IMR-90 (cell line): ENCODE measurements at places on chromosomes 12 and 14. TPM values are rescaled to one million over a fixed set of nuclear protein-coding genes. Genes with fewer than 3 reads are reported as not detected.

DNA sequence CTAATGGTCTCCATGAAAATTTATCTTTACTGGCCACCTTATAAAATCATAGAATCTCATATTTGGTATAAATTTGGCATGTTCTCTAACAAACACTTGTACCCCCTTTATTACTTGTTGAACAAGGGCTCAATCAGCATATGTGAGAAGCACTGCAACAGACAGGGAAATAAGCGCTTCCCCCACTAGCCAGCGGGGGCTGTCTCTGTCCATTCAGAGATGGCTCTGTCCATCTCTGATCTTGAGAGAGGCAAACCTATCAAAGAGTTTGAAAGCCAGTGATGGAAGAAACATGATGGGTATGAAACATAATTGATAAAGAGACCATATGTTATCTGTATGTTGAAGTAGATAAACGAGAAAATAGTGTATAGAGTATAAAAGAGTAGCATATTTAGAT is 326.8 kb downstream of the PDZRN4 start:
- DNase-seq: no peak

GRCh38 chr12:83613586-83614110 is 926.9 kb downstream of the TMTC2 start:
- no peak for DNase-seq

DNA sequence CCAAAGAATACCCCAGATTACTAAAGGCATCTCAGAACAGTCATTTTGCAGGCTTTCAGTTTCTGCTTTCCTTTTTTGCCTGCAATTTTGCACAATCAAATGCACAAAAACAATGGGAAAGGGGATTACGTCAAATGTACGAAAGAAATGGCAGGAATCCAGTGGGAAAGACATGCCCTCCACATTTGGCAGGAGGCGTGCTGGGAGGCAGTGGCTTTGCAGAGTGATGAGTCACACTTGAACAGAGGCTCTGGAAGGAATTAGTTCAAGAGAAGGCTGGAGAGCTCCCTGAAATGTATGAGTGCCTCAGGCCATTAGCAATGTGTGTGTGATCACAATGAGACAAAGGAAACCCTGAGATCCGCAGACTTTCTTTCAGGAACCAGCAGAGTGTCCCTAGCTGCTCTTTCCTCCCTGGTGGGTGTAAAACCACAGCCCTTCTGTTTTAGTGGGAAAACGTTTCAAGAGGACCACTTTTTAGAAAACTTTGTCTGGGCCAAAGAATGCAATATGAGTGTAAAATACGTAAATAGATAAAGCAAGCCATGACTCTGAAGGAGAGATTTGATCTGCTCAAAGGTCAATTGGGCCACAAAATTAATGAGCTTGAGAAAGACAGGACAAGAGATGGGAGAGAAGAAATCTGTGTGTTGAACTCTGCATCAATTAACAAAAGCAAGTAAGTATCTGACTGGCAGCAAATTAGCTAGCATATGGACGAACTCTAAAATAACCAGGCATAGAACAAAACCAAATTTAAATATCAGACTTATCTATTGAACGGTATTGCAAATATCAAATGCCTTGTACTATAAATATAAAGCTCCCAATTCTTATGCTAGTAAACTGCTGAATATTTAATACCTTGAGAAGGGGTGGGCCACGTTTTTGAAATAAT is 155.4 kb upstream of the PDE3A start:
- DNase-seq: peak; percentile 98

- DNase-seq: no peak
These were observed 584 bp upstream of the DDHD1 start for GRCh38 chr14:53153702-53154112.

GRCh38 chr12:5789469-5789968 is 155.5 kb downstream of the ANO2 start:
- DNase-seq: no peak

DNA sequence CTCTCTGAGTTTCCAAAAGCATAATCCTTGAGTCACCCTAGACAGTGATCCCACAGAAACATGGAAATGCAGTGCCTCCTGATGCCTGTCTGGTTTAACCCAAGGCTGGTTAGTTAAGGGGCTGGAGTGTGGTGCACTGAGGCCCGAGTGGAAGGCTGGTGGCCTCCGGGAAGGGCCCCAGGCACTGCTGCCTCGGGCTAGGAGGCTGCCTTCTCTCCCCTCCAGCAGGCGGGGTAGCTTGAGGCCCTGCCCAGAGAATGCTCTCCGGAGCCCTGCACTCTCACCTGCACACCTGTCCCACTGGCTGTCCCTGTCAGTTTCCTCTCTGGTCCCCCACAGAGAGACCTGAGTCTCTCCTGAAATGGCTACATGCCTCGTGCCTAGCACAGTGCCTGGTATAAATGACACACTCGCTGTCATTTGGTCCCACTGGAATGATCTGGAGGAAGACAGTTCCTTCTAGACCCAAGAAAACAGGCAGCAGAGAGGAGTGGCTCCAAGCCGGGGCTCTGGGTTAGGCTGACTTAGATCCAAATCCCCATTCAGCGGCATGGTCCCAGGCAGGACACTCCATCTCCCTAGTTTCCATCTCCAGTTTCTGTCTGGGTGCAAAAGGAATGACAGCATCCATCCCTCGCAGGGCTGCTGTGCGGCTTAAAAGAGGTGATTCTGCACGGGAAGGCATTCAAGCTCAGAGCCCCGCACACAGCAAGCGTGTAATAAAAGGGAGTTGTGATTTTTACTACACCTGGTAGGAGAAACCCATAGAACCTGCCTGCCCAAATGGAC is 54.0 kb downstream of the RBM19 start:
- no peak for DNase-seq

GRCh38 chr12:71948390-71948789 is 9.7 kb downstream of the TPH2 start:
- no peak for DNase-seq

GRCh38 chr14:92619671-92620456 is 106.3 kb downstream of the RIN3 start:
- DNase-seq: peak; percentile 49

GRCh38 chr12:17954788-17955187 is 135.2 kb downstream of the RERGL start:
- no peak for DNase-seq

RIPK3 gene
- not detected in 2 replicates for total RNA-seq

- DNase-seq: no peak
These were observed 10.6 kb upstream of the FOXN3 start for GRCh38 chr14:89427426-89428172.

ZBTB42 gene
- 1.1 and 1.3 TPM in 2 replicates for total RNA-seq

GRCh38 chr12:30021051-30021833 is 237.5 kb upstream of the TMTC1 start:
- DNase-seq: peak; percentile 37

- DNase-seq: no peak
These were observed 69.8 kb upstream of the ESRRB start for GRCh38 chr14:76306131-76306530.

GRCh38 chr12:57515408-57515933 is 4.8 kb downstream of the DDIT3 start:
- no peak for DNase-seq

- no peak for DNase-seq
These were observed 114.5 kb downstream of the DACT1 start for GRCh38 chr14:58752289-58752688.

GRCh38 chr14:60331201-60332045 is 82.4 kb downstream of the PPM1A start:
- DNase-seq: peak; percentile 37

RIMBP2 gene
- total RNA-seq: not detected in 2 replicates

LYZ gene
- not detected in 2 replicates for total RNA-seq

DNA sequence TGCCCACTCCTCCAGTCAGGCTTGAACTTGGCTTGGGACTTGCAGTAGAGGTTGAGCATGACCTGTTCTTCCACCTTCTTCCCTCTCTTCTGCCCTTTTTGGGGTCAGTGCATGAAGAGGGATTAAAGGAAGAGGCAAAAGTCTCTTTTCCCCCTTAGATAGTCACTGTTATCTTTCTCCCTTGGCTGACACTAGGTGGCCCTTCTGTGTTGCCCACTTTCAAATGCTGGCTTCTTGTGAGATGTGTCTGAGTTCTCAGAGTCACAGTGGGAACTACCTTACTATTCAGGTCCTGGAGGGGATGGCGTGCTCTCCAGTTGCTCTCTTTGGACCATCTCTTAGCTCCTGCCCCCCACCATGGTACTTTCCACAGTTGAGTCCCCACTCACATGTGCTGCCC is 73.6 kb downstream of the GPR65 start:
- no peak for DNase-seq

HSPB8 gene
- 12.8 and 12.9 TPM in 2 replicates for total RNA-seq

DNA sequence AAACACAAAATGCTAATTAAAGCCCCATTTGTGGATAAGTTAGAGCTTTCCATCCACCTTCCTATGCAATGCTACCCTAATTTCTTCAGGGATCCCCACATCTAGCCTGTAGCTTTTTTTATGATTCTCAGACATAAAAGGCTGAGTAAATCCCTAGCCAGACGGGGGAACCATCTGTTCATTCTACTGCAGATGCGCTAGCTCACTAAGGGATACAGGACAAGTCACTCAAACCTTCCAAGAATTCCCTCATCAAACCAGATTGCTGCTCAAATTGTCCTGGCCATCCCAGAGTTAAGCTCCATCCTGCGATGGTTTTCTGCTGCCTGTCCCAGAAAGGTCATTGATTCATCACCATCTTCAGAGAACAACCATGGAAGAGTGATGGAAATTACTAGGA is 56.7 kb downstream of the MYRFL start:
- no peak for DNase-seq

LGMN gene
- total RNA-seq: 18.9 and 19.2 TPM in 2 replicates

- DNase-seq: no peak
These were observed 277.4 kb downstream of the FOXN3 start for GRCh38 chr14:89139404-89140247.

HOXC9 gene
- not detected in 2 replicates for total RNA-seq

- DNase-seq: peak; percentile 34
These were observed 205.4 kb downstream of the NAV3 start for GRCh38 chr12:78035901-78036606.

ACOT6 gene
- total RNA-seq: not detected in 2 replicates

DNA sequence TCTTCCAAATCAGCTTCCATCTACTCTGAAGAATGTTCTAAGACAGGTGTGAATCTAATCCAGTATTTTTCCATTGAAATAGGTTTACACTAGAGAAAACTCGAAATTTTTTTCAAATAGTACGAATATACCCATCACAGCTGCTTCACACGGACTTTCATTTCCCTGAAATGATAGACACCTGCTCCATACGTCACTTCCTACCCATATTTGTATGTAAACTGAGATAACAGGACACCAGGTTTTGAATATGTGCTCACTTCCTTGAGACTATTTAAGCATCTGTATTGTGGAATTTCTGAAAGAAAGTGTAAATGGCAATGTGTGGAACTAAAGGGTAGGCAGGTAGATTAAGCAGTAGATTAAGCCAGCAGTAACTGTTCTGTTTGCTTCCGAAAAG is 13.4 kb upstream of the ITPR2 start:
- no peak for DNase-seq

- no peak for DNase-seq
These were observed 26.7 kb downstream of the OR10P1 start for GRCh38 chr12:55663391-55663790.

- DNase-seq: no peak
These were observed 545.2 kb upstream of the MGAT4C start for GRCh38 chr12:86801439-86801838.

DNA sequence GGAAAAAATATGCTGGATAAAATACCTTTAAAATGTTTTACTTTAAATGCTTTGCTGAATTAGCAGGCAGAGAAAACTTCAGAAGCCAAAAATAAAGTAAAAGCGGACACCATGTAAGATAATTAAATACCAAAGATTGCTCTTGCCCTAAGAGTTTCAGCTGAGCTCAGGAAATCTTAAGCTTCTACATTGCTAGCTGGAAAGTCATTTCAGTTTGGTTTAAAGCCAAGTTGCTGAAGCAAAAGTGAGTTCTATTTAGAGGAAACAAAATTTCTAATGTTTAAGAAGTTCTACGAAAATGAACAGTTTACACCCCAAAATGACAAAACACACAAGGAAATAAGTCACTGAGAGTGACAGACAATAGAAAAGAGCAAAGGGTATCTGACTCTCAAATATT is 310.0 kb downstream of the ADAMTS20 start:
- peak; percentile 71 for DNase-seq

GRCh38 chr12:2412305-2412643 is 359.5 kb downstream of the CACNA1C start:
- DNase-seq: no peak

GRCh38 chr14:74221741-74222140 is 17.5 kb upstream of the VSX2 start:
- DNase-seq: no peak

DNA sequence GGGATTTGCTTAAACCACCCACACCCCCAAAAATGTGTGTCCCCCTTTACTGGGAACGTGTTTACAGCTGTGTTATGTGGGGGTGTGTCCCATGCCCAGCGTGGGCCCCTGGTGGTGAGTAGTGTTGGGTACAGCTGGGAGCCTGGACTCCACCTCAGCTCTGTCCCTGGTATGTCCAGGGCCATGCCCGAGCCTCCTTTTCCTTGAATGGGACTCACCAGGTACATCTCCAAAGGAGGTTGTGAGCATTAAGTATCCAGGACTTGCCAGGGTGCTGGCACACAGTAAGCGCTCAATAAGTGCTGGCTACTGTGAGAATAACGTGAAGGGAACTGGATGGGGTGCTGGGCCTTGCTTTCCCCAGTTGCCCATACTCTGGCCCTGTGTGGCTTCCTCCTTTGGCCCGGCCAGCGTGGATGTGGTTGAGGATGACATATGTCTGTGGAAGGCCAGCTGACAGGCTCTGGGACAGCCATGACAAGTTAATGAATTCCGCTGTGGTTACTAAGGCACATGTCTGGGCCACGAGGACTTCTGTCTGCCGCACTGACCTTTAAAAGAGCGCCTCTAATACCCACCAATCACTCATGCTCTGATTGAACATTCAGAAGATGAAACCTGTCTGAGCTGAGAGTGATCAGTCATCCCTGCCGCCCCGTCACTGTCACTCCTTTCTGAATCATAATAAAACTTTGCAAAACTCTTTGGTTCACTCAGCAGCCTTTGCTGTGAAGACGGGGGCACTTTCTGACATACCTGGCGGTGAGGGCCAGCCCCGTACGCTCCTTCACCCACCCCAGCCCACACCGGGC is 74.7 kb downstream of the DIO3 start:
- DNase-seq: no peak

- DNase-seq: no peak
These were observed 56.9 kb downstream of the LIN52 start for GRCh38 chr14:74141703-74142102.

DNA sequence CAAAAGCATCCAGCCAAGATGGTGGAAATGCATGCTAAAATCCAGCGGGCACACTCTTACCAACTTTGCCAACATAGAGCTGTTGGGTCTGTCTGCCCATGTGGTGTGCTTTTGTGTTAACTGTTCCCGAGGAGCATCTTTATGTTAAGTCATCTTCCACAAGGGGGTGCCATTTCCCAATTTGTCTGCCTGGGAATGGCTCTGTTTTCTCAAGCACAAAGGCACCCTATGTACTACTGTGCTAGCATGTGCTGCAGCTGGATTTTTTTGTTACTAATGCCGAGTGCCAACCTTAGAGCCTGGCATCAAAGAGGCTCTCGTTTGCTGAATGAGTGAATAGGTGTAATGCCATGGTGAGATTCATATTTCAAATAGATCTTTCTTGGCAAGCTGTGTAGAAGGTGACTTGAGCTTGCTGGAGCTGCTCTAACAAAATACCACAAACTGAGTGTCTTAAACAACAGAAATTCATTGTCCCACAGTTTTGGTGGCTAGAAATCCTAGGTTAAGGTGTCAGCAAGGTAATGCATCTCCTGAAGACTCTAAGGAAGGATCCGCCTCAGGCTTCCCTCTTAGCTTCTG is 74.3 kb downstream of the TRHDE start:
- peak; percentile 85 for DNase-seq

REM2 gene
- total RNA-seq: under 0.01 TPM in 2 replicates
